Stimulated activated CD4-positive, alpha-beta T cell treated with anti-CD3 and anti-CD28 coated beads, TNF-alpha, amount 100 ng/mL, for 1 hour (primary cell): ENCODE measurements at places on chromosomes 3 and 15.

DNA sequence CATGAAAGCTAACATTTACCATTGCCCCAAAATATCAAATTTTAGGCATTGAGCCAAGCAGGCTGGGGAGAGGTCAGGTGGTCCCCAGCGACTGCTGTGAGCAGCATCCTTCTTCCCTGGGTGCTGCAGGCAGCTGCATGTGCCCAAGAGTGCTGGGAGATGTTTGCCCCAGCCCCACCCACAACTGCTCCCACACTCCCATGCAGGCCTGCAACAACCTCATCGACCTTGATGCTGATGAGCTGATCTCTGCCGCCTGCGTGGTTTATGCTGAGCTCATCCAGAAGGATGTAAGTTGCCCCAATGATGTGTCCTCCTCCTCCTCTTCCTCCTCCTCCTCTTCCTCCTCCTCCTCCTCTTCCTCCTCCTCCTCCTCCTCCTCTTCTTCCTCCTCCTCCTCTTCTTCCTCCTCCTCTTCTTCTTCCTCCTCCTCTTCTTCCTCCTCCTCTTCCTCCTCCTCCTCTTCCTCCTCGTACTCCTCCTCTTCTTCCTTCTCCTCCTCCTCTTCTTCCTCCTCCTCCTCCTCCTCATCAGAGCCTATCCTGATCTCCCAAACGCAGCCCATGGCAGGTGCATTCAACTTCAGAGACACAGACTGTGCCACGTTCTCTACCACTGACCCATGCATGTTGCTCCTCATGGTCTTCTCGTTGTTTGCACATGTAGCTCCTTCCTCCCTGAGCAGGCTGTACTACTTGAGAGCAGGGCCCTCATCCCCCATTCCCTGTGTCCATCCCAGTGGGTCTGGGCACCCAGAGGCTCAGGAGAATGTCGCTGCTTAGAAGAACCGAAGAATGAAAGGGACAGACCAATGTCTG lies 15.1 kb downstream of the TBC1D21 start:
- DNase-seq = no peak

DNA sequence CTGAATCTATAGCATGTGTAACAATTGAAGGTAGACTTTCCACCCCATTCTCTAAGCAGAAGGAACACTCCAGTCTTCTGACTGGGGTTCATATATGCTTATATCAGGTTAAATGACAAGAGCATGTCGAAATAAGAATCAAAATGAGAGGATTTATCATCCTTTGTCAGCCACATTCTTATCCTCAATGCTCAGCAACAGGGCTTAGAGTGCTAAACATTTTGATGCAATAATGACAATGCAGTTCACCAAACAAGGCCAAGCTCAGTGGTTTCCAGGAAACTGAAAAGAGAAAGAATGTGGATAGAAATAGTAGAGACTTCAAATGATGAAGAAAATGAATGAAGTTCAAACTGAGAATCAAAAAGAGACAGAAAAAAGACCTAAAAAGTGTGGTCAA lies 78.0 kb downstream of the FSIP1 start:
- DNase-seq = no peak

- no peak for DNase-seq
Measured at GRCh38 chr3:144105542-144105941, 133.9 kb downstream of the DIPK2A start.

DNA sequence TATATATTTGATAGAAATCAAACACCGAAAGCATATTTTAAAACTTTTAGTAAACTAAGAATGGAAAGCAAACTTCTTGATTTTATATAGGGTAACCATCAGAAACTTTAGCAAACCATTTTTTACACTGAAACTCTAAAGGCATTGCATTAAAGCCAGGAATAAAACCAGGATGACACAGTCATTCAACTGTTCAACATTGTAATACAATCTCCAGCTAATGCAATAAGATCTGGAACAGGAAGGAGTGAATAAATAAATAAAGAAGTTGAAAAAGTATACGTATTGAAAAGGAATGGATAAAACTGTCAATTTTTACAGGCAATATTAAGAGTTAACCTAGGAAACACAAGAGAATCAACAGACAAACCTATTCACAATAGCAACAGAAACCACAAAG lies 181.9 kb upstream of the TTC14 start:
- no peak for DNase-seq

DNA sequence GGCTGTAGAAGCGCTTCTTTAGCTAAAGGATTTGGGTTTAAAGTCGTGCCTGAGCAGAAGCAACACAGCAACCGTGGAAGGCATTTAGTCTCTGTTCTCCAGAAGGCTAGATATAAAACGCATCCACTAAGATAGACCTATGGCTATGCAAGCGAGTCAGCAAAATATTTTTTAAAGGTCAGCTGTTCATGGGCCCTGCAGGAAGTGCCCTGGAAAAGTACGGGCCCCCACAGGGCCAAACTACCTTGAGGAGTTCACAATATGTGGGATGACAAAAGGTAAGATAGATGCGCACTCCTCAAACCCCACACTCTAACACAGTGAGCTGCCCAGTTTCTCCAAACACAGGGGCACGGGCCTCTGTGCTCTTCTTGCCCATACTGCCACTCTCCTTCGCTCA lies 261.6 kb downstream of the VPS13C start:
- no peak for DNase-seq

- DNase-seq = no peak
Measured at GRCh38 chr3:145015253-145015652, 1043.6 kb downstream of the DIPK2A start.

- DNase-seq = no peak
Measured at GRCh38 chr15:101258238-101259144, 6.6 kb upstream of the CHSY1 start.

- no peak for DNase-seq
Measured at GRCh38 chr3:190031887-190032752, 88.6 kb downstream of the P3H2 start.

DNA sequence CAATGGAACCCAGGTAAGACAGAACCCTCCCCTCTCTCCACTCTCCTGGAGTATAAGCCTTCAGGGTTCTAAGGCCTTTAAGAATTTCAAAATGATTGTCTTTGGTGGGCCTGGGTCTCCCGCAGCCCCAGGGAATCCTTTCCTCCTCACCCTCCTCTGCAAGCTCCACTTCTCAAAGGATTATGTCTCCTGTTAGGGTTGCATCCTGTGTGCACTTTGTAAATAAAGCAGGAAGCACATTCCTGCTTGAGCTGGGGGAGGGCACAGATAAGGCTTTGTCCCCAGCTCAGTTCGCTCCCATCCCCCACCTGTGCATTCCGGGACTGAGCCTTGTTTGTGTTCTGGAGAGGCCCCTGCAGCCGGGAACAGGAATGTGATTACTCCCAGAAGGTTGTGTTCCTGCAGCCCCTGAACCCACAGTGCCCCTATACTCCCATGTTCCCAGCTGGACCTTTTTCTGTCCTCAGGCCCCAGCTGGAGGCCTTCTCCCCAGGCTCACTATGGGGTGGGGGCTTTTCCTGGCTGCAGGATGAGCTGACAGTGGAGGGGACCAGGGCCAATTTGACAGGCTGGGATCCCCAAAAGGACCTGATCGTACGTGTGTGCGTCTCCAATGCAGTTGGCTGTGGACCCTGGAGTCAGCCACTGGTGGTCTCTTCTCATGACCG lies 9.5 kb downstream of the TYRO3 start:
- DNase-seq = no peak

DNA sequence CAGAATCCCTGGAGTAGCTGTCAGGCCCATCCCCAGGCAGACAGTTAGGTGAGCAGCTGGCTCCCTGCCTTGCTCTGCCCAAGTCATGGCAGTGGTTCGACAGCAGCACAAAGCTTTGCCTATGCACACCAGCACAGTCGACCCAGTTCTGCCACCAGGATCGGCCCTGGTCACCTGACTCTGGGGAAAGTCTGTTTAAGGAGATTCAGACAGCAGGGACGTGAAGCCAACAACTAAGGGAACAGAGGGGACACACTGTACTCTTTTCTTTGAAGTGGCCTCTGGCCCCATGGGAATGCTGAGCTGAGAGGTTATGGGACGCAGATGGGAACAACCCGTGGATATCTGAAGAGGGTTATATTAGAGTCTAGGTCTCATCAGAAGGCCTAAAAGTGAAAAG lies 134.8 kb downstream of the CHDH start:
- DNase-seq = no peak

GRCh38 chr3:44476963-44477311 lies 533 bp downstream of the ZNF445 start:
- DNase-seq = no peak

DNA sequence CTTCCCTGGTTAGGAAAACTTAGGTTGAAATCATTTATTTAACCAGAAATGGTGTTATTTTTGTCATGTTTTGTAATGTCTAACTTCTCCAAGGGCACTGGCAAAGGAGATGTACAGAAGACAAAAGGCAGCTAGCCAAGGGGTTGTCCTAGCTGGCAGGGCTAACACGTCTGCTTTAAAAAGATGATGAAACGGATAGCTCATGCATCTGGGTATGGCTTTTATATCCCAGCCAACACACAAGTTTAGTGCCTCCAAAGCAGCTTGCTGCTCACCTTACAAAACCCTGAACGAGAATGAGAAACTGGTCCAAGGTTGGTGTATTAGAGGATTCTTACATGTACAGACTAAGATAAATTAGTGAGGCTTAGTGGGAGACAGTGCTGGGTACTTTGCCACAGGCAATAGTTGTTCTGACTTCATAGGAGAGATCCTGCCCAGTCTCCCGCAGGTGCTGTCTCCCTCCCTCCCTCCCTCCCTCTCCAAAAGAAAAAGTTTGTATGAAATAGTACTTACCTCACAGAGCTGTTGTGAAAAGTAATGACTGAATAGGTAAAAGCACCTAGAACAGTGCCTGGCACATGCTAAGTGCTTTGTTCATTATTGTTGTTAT lies 47.8 kb downstream of the KCNMB2 start:
- DNase-seq = no peak
